ENCODE measurements at places on chromosomes 7 and 10. TPM values are rescaled to one million over a fixed set of nuclear protein-coding genes. Genes with fewer than 3 reads are reported as not detected.

Gene CCL24
- not detected for total RNA-seq

Gene STEAP1B
- total RNA-seq: 1.1 TPM

DNA sequence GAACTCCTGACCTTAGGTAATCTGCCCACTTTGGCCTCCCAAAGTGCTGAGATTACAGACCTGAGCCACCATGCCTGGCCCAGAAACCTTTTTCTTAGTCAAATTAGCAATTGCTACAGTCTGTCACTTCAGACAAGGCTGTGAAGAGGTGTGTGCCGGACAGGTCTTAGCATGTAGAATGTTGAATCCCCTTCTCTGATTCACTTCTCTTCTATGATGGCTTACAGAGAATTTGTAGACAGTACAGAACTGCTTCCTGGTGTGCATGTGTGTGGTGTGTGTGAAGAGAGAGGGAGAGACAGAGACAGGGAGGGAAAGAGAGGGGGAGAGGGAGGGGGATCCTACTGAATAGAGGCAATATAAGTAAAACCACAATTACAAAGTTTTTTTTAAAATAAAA is 150.4 kb downstream of the PARD3 start:
- DNase-seq: no peak

DNA sequence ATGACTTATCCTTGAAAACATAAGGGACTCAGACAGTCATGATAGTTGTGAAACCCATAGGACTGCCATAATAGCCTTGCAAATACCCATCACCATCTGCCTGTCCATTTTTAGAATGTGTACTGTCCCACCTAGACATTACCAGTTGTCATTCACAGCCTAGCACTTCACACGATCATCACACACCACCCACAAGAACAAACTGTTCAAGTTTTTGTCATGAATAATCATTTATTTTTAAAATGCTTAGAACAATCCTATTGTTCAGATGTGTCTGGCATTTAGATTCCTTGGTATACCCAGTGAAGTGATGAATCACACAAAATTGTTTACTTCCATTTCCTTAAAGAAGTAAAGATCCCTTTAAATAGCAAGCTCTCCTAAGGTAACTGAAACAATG is 46.6 kb downstream of the CCDC3 start:
- no peak for DNase-seq

GRCh38 chr10:93085272-93085859 is 11.7 kb downstream of the CYP26A1 start:
- DNase-seq: no peak

DNA sequence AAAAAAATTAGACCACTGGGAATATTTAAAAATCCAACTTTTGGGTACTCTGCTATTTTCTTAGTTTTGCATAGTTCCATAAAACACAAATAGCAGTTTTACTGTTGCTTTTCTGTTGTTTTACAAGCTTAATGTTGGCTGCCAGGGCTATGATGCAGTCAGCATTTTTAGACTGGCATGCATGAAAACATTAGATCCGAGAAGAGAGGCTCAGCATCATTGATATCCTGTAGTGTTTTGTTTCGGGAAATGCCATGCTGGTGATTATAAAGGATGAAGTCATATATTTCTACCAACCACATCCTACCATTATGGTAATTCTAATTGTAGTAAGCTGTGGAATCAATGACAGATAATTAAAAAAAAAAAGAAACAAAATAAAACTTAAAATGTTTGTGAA is 104.6 kb downstream of the MBL2 start:
- no peak for DNase-seq

DNA sequence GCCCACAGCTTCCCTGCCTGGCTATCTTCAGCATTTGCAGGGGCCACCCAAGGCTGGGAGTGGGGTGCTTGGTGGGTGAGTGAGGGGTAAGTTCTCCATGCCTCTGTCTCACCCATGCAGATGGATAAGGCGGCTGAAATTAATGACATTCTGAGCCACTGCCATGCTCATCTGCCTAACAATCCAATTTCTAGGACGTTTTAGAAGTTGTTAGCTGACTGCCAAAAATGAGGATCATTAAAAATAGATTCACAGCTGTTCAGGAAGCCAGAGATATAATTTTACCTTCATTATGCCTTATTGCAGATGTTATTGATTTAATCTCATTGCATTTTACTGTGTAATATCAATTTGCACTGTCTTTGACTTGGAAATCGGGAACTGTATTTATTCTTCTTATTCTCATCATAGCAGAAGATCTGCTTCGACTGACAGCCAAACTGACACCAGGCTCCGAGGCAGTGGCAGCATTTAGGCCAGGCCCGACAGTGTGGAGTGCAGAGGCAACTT is 334.4 kb upstream of the NPVF start:
- DNase-seq: no peak

- no peak for DNase-seq
Observed at GRCh38 chr10:78258323-78259030, 224.8 kb downstream of the RPS24 start.

- DNase-seq: no peak
Observed at GRCh38 chr10:131901181-131901829, 497 bp downstream of the PPP2R2D start.
